GDM1 (cell line): ENCODE measurements at places on chromosomes 5 and 9.

- no peak for DNase-seq
Measured at GRCh38 chr5:32767948-32768467, 56.9 kb downstream of the NPR3 start.

- no peak for DNase-seq
Measured at GRCh38 chr5:109690242-109690974, 681 bp downstream of the MAN2A1 start.

DNA sequence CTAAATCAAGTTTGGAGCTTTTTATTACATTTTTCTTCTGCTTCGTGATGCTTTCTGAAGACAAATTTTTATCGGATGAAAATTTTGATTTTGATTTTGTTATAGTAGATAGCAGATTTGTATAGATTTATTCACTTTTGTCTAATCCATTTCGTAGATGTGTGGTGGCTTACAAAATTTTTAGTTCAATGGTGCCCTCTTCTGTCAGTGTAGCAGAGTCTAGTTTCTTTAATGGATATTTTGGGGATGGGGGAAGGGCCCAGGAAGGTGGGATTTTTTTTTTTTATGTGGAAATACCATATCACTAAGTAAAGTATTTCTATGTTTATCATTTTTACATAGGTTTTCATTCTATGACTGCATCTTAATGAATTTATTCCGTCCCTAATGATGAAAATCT, 259.9 kb upstream of the TARS1 start:
- no peak for DNase-seq

DNA sequence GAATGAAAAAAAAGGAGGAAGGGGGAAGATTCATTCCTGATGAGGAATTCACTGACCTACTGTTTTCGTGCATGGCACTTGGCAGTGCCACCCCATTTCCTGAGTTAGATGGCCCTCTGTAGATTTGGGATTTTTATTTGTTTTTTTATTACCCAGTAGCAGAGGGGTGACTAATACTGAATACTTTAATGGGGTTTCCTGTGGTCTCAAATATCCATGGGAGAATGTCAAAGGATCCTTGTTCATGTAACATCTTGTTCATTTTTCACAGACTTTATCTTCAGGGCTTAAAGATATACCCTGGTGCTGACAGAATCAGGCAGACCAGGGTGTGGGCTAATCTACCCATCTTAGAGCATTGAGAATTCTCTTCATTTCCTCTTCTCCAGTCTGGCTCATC, 93.0 kb downstream of the MAMDC2 start:
- DNase-seq = no peak

DNA sequence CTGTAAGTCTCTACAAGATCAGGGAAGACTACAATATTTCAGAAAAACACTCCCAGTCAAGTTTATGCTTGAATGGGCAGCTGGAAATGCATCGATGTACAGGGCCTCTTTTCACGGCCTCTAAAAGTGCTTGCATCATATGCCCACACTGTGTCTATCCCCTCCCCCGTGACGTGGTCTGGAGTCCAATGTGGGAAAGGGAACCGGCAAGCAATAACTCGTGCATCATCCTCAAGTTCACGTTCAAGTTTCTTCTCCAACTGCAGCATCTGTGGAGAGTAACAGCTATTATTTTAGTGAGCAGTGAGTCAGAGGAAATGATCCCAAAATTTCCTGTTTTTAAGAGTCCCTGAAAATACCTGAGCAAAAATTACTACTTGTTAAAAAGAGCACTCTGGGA, 22.3 kb downstream of the ATPSCKMT start:
- no peak for DNase-seq

DNA sequence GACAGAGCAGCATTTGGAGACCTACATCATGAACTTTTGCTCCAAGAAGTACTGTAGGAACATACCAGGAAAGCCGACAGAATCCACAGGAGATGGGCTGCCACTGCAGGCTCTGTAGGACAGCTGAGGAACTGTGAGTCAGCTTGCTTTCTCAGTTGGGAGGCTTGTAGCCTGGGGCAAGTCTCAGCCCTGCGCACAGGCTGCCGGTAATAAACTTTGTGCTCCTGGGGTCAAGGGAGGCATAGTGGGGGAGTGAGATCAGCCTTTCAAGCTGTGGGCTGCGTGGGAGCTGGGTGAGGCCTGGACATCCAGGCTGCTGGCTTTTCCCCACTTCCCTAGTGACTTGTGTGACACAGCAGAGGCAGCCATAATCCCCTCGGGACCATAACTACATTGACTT, 718.0 kb upstream of the CDH10 start:
- no peak for DNase-seq

DNA sequence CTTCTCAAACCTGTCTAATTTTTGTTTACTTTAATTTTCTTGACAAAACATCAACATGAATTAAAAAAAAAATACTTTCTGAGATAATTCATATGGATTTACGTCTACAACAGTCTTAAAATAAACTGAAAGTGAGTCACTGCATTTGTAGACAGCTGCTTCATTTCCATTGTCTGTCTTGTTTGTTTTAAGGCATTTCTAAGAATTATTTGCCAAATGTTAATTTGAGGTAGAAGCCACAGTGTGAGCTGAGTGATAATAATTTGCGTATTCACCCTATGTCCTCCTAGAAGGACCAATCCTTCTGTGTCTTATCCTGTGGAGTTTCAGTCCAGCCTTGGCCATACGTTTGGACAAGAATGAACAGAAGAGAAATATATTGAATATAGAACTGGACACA, 174.5 kb downstream of the CFAP90 start:
- DNase-seq = no peak

- DNase-seq = no peak
Measured at GRCh38 chr9:116179568-116179967, 26.0 kb downstream of the PAPPA start.

- no peak for DNase-seq
Measured at GRCh38 chr9:107118863-107119624, 164.0 kb upstream of the RAD23B start.

DNA sequence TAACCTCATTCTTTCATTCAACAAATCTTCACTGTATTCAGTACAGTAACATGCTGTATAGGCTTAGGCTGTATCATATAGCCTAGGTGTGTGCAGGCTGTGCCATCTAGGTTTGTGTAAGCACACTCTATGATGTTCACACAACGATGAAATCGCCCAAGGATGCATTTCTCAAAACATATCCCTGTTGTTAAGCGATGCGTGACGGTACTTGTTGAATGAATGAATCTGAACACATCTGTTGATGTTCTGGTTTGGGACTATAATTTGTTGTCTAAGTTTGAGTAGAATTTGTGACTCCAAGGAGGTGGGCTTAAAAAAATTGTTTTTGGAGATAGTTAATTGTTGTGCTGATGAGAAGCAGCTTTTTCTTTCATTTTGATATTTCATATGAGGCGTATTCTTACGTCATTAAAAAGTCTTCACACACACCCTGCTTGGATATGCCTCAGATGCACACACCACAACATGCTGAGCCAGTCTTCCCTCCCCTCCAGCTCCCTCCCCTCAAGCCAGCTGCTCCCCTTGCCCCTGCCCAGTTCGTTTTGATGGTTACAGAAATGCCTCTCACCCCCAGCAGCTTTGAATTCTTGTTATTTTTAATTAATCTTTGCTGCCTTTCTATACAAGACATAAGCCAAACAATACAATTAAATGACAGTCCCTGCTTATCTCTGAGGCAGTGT, 5.5 kb upstream of the PSAT1 start:
- DNase-seq = no peak

DNA sequence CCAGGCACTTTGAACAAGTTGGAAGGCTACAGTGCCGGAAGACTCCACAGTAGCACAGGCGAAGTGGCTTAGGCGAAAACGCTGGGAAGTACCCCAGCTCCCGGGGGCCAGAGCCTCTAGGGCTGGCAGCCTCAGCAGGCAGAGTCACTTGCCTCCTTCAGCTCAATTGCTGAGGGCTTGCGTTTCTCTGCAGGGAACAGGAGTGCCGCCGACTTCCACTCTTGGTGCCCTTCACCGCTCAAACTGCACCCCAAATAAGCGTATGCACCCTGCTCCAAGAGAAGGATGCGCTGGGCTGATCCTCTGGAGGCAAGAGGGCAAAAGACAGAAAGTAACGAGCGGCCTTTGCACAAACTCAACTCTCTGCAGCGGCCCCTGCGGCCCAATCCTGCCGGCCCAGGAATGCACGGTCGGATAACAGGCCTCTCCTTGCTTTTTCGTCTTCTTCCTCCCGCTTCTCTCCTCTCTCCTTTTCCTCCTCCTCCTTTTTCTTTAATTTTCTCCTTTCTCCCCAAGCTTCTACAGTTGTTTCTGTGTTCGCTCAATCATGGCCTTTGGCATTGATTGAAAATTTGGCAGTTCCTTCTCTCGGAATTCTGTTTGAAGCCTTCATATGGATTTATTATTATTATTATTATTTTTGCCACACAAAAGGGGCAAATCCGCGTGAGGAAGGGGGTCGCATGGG, 1.1 kb upstream of the S1PR3 start:
- no peak for DNase-seq

DNA sequence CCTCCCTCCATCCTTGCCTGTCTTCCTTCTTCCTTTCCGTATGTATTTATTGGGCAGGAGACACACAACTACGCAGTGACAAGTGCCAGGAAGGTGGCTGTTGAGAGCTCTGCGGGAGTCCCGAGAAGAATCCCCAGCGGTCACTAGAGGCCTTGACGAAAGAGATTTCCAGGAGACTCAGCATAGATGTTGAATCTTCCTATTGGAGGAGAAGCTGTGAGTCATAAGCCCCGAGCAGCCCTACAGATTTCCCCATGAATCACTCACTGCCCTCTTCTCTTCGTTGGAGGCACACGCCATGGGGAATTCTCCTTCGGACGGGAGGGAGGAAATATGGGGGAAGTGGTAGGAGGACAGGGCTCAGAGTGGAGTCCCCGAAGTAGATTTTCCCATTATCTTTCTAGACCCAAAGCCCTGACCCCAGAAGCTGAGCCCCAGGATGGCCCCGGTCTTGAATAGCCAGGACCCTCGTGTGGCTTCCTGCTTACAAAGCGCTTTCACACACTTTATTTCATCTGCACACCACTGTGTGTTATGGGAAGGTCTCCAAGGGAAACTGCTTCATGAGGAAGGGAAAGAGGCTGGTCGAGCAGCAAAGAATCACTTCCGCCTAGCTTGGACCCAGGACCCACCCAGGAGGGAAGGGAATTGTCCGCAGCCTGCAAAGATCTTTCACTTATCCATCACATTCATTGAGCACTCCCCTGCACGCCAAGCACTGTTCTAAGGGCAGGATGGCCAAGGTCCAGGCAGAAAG, 12.7 kb downstream of the DUSP1 start:
- DNase-seq = no peak

GRCh38 chr5:1319436-1320256, 24.8 kb upstream of the TERT start:
- DNase-seq = no peak

DNA sequence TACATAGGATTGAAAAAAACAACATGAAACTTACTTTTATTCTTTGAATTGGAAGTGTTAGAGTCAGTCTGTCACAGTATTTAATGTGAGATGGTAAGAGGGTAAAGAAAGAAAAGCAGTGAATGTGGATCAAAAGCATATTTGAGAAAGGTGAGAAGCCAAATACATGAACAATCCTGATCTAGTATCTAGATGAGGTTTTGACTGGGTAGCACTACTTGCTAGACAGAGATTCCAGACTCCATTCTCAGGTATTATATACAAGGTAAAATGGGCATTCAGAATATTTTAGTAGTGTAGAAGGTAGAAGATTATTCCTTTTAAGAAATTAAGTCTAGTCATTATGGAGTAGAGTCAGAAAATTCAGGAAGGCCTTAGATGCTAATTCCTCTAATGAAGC, 62.2 kb downstream of the SLC38A9 start:
- no peak for DNase-seq

DNA sequence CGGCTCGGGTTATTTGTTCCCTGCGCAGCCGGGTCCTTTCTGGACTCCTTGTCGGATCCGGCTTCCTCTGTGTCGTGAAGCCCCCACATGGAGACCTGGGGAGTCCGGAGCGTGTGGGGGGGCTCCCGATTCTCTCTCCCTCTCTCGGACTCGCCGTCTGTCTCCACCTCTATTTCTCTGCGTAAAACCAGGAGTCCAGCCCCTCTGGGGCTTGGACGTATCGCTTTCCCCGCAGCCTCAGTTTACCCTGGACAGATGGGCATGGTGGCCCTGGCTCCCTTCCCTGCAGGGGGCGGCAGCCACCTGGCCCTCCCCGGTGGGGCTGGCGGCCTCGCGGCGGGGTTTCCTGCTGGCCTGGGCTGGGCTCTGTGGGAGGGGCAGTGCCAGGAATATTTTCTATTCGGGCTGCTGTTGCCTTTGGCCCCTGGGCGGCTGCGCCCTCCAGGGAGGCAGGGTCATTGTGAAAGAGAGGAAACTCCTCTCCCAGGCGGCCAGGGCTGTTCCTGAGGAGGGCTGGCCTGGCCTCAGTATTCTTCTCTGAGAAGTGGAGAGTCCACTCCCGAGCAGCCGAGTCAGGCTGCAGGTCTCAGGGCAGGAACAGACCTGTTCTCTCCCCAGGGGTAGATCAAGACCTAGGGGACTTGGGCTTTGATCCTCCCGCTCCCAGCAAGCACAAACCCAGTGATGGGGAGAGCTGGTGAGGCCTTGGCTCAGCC, 665 bp downstream of the ASS1 start:
- no peak for DNase-seq

DNA sequence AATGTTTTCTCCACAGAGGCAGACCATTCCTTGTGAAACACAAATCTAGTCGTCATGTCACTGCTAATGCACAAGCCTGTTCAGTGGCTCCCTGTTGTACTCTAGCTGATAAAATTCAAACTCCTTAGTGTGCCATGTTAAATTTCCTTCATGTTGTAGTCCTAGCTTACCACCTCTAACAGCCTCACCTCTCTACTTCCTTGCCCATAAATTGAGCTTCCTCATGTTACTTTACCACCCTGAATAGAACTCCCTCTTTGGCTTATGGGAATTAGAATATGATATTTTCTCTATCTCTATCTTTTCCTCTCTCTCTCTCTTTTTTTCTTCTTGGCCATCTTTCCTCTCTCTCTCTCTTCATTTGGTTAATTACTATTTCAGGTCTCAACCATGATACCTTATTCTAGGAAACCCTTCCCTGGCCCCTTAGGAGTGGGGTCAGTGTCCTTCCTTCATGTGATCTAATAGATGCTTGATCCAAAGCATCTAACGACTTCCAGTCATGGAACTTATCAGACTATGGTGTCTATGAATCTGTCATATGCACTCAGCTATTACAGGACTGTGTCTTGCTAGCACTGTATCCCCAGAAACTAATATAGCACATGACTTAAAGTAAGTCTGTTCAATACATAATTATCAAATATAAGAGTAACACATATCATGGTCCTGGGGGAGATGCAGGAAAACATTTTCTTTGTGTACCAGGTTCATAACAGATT, 31.5 kb upstream of the ALDH1A1 start:
- no peak for DNase-seq

GRCh38 chr5:42090162-42090561, 165.1 kb downstream of the FBXO4 start:
- no peak for DNase-seq

DNA sequence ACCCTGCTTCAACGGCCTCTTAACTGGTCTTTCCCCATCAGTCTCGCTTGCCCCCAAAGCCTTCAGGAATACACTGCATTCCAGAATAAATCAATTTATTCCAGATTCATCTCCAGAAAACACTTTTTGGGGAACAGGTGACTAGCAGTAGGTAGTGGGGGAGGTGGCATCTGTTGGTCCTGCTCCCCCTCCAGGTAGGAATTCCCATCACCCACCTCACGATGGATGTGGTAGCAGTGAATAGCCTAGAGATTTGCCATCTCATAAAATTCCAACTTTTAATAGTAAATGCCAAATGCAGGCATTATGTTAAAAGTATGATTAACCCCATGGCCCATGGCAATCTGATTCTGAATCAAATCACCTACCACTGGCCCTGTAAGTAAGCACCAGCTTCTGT, 142.7 kb downstream of the MED27 start:
- DNase-seq = no peak
